ENCODE measurements at places on chromosomes 16 and 17. TPM values are rescaled to one million over a fixed set of nuclear protein-coding genes. Genes with fewer than 3 reads are reported as not detected.

PRSS22 gene
- not detected for polyA plus RNA-seq

C16orf74 gene
- polyA plus RNA-seq = 18.5 TPM

MT4 gene
- polyA plus RNA-seq = not detected

SLC22A31 gene
- 5.0 TPM for polyA plus RNA-seq

TTYH2 gene
- 5.7 TPM for polyA plus RNA-seq

COX4I1 gene
- polyA plus RNA-seq = 845 TPM

CACNG1 gene
- polyA plus RNA-seq = not detected

IGFALS gene
- polyA plus RNA-seq = not detected

EPN3 gene
- 0.09 TPM for polyA plus RNA-seq

MPHOSPH6 gene
- 15.5 TPM for polyA plus RNA-seq

Measured in IMR-90 (cell line).